ENCODE measurements at places on chromosomes 13 and 19.
A peak's percentile ranks its signal among the peaks of the same experiment; 100 is the strongest.

DNA sequence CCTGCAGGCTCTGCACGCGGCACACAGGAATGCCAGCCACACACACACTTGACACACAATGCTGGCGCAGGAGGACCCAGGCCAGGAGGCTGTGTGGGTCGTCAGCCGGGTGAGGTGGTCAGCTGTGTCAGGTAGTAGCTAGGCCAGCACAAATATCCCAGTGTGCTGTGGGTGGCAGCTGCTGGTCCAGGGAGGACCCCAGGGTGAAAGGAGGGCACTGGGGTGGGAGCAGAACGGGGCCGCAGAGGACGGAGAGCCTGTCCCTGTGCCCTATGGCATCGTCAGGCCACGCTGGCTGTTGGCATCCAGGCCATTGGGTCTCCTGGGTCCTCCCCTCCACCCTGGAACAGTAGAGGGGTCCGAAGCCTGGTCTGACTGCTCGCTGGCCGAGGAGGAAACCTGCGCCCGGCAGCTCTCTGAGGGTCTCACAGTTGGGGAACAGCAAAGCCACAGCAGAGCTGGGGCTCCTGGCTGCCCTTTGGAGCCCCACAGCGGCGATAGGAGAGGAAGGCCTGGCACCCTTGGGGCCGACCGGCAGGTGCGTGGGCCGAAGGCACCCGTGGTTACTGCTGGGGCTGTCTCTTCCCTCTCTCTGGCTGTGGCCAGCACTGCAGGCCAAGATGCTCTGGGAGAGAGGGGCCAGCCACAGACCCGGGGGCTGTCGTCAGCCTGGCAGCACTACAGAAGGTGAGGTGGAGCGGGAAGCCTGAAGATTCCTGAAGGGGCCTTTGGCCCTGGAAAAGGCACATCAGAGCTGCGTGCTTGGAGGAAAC, 27.3 kb downstream of the C13orf46 start:
- no peak for DNase-seq

GRCh38 chr13:26225896-26226617, 3.9 kb upstream of the RNF6 start:
- DNase-seq: no peak

DNA sequence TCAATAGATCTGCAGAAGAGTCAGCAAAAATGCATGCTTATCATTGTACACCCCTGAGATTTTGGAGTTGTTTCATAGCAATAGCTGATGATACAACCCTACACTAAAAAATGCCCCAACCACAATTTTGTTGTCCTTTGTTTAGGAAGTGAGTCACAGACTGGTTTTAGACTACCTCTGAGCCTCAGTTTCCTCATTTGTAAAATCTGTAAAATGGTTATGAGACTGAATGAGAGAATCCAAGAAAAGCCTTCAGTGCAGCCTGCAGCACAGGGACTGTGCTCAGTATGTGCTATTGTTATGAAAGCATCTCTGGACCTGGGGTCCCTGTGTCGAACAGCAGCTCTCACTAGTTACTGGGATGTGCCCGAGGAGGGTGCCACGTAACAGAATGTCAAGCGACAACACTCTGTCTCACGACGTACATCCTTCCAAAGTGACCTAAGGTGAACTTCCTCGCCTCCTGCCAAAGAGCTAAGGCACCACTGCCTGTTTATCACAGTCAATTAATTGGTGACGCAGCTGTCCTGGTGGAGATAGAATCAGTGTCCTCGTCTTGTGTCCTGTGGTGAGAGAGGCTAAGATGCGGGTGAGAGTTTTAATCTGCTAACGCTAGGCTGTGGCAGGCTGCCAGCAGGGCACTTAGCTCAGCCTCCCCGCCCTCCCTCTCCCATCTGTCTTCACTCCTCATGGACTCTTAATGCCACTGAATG, 18.1 kb downstream of the DHRS12 start:
- no peak for DNase-seq

DNA sequence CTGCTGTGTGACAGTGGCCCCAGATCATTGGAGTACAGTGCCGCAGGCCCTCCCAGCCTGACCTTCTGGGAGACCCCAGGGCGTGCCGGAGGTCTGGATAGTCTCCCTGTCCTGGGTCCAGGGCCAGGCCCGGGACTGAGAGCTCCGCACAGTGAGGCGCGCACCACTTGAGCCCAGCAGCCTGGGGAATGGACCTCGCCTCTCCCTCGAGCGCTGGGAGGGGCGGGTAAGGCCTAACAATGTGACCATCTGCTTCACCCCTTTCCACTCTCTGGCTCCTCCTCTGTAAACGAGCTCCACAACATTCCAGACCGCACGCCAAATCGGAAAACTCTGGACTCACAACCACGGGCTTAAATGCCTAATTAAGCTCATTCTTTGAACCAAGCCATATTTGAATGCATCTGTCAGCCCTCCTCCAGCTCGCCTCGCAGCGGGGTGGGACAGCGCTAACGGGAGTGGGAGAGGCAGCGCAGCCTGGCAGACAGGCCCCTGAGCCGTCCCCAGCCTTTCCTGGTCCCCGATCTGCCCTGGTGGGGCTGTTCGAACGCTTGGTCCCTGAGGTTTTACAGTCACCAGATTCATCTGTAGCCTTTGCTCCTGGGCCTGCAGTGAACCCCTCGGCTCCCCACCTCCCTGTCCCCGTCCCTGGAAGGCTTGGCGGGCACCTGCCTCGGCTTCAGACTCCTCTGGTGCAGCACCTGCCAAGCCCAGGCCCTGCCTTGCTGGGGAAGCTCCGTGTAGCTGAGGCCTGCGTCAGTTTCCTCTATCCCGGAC, 120.7 kb upstream of the VSTM2B start:
- no peak for DNase-seq

GRCh38 chr13:105936816-105937215, 598.6 kb downstream of the EFNB2 start:
- DNase-seq: no peak

DNA sequence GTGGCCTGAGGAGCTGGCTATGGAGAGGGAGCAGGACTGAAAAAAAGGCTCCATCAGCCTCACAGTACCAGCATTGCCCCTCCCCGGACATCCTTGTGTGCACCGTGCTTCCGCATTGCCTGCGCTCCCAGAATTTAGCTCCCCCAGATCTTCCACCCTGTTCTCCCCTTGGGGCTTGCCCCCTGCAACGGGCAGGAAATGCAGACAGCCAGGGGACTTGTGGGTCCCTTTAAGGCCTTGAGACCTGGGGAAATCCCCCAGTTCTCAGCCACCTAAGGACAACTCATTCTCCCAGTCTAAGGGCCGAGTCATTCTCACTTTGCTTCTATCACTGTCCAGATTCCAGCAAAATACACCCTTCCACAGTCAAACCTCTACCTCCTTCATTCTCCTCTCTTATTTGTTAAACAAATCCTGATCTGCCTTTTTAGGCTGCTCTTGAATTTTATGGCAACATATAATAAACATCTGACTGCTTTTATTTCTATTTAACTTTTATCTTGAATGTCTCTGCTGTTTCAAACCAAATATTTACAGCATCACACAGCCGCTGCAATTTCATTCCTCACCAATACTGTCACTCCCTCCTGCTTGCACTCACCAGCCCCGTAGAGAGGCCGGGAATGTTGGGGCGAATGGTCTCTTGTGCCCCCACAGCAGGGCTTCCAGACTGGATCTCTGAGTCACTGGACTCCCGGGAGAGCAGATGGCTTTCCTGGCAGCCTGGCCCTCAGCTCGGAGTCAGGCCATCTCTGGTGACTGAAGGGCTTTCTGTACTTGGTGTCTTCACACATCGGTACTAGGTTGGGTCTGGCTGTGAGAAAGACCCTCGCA, 221.9 kb downstream of the TSHZ3 start:
- peak; percentile 8 for DNase-seq

- no peak for DNase-seq
Observed at GRCh38 chr13:111906306-111906705, 160.6 kb upstream of the SOX1 start.

GRCh38 chr19:6739390-6739882, at the start of gene TRIP10:
TSS of gene TRIP10 (plus strand) at chr19:6739680. CDS start at chr19:6739762, 82 bp downstream.
- peak; percentile 32 for DNase-seq

GRCh38 chr19:19578252-19578651, 40.2 kb downstream of the CILP2 start:
- DNase-seq: no peak

- DNase-seq: no peak
Observed at GRCh38 chr13:45834411-45834994, 17.1 kb downstream of the SIAH3 start.

- DNase-seq: no peak
Observed at GRCh38 chr19:37074819-37075362, 3.3 kb upstream of the ZNF420 start.

DNA sequence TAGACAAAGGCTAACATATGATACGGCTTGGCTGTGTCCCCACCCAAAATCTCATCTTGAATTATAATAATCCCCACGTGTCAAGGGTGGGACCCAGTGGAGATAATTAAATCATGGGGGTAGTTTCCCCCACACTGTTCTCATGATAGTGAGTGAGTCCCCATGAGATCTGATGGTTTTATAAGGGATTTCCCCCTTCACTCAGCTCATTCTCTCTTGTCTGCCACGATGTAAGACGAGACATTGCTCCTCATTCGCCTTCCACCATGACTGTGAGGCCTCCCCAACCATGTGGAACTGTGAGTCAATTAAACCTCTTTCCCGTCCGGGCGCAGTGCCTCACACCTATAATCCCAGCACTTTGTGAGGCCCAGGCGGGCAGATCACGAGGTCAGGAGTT, 143.5 kb downstream of the RXFP2 start:
- no peak for DNase-seq

DNA sequence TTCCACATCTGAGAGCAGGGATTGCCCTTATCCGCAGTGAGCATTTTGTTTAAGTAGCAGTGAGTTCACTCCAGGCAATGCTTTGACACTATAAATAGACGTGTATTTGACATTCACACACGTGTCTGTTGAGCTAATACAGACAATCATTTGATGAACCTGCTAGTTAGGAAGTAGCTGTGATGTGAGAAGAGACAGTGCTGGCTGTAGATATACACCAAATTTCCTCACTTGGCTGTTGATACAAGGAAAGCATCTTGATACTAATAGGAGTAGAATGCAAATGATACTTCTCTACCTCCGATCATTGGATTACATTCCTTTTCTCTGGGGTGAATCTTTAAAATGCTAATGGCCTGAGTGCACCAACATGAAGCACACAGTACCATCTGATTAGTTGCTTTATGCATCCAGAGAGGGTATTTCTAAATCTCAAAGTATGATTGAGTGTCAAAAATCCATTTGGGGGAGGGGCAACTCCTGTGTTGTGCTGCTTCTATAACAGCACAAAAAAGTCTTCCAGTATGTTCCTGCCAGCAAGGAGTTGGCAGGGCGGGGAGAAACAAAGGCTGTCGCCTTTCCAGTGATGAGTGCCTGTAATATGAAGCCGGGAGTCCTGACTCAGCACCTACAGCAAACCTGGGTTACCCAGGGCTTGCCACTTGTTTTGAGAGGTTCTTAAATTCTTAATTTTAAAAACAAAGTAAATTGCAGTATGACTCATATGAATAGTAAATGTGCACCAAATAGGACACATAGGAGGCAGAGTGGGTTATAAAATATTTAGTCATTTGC, 7.0 kb downstream of the CUL4A start:
- DNase-seq: peak; percentile 24

DNA sequence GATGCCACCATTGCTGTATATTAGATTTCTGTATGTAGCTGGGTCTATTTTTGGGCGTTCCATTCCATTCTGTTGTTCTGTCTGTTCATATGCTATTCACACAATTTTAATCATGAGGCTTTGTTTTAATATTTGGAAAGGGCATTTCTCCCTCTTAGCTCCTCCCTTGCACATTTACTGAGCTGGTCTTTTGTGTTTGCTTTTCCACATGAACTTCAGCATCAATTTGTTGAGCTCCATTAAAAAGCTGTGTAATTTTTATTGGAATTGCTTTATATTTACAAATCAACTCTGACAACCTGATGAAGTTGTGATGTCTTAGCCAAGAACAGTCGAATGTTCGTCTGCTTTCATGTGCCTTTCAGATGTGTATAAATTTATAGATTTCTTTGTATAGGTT, 14.0 kb downstream of the WASF3 start:
- DNase-seq: no peak

- no peak for DNase-seq
Observed at GRCh38 chr19:57818378-57818777, 3.7 kb upstream of the ZNF552 start.

GRCh38 chr13:62779161-62779560, 1363.5 kb upstream of the PCDH20 start:
- DNase-seq: no peak

- no peak for DNase-seq
Observed at GRCh38 chr19:46611776-46612175, 10.6 kb downstream of the CALM3 start.

DNA sequence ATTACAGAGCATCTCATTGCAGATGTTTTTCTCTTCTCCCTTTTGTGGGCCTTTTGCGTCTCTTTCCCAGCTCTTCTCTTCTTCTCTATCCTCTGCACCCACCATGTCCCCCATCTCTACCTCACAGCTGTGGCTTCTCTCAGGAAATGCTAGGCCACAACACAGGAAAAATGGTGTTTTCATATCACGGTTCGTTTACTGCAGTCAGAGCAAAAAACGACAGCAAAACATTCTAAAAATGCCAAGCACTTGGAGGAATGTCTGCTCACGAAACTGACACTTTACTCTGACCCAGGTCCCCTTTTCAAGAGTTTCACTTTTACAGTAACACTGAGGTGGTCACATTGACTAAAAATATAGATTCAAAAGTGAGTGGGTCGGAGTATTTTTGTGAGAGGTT, 152.2 kb downstream of the DCT start:
- no peak for DNase-seq

DNA sequence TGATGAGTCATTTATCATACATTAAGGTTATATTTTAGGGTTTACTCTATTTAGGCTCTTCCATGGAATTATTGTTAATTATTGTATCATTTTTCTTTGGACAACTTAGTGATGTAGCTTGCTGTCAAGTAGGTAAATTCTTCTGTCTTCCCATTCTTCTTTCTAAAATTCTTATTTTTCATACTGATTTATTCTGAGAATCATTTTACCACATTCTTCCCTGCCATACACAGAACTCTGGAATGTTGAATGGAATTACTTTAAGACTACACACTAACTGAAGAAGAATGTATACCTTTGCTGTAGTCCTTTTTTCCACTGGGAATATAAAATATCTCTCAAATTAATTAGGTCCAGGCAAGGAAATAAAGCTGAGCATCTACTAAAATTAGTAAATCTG, 24.5 kb upstream of the SLC7A1 start:
- no peak for DNase-seq

GRCh38 chr19:41847351-41848105, 2.7 kb downstream of the DMRTC2 start:
- no peak for DNase-seq
